ENCODE measurements at places on chromosomes 6 and 20.

DNA sequence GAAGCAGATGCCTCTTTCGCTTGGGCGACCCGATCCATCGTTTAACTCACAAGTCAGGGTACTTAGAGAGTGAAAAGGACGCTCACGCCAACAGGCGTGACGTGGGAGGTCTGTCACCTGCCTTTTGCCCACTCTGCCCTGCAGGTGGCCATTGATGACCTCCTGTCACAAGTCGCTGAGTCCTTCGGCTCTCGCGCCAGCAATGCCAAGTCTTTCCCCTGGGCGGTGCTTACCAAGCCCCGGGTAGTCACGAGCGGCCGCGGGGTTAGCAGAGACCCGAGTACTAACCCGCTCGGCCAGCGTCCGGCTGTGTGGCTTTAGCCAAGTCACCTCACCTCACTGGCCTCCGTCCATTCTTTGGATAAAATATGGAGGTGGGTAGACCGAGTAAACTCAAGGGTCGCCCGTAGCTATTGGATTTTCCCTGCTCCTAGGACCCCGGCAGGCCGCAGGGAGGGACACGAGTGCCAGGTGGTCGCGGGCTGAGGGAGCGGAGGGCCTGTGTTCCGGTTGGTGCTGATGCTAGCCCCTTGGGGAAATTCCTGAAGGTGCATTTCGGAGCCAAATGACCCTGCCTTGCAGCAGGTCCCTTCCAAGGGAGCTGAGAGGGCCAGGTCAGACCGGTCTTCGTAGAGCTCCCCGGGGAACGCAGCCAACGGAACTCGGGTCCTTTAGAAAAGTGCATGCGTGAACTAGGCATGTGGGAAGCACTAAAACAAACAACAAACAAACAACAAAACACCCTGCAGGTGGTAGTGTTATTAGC is 668 bp downstream of the PKIB start:
- no peak for DNase-seq

DNA sequence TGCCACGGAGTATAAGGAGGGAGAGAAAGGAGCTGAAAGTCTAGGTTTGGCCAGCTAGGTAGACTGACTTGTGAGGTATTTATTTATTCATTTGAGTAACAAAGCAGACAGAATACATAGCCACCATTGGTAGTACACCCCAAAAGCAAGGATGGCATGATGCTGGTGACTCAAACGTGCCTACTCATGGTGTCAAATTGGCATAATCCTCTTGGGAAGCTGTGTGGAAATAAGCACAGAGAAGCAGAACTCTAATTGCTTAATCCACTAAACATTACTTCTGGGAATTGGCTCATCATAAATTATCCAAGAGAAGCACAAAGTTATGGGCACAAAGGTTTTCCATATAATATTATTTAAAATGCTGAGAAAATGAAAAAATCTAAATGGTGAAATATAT is 2.5 kb downstream of the DEFB132 start:
- no peak for DNase-seq

- DNase-seq, result no peak
Measured at GRCh38 chr20:44176833-44177534, 10.0 kb downstream of the JPH2 start.

DNA sequence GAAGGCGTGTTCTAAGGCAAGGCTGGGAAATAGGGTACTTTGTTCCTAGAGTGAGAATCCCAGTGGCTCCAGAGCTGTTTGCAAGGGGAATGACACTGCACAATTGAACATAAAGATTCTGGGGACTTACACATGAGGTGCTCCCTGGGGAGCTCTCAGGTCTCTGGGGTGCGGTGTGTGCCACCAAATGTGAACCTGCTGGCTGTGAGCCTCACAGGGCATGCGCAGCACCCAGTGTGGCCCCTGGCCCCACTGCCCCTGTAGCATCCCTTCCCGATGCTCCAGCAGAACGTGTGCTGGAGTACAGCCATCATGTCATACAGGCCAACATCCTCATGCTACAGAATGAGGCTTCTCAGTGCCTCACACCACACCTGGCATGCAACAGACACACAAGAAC is 68.2 kb downstream of the TOX2 start:
- DNase-seq, result no peak

DNA sequence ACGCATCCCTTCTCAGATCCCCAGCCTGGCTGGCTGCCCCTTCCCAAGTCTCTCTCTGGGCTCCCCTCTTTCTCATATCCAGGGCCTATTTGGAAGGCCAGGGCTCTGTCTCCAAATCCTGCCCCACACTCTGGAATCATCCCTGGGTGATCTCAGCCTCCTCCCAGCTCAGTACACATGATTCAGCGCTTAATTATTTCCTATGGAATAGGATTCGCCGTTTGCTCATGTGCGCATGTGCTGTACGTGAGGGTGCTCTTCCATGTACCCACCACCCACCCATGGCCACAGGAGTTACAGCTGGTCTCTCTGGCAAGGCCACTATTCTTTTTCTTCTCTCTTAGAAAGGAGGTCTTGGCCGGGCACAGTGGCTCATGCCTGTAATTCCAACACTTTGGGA is 81.7 kb upstream of the FOXP4 start:
- no peak for DNase-seq

DNA sequence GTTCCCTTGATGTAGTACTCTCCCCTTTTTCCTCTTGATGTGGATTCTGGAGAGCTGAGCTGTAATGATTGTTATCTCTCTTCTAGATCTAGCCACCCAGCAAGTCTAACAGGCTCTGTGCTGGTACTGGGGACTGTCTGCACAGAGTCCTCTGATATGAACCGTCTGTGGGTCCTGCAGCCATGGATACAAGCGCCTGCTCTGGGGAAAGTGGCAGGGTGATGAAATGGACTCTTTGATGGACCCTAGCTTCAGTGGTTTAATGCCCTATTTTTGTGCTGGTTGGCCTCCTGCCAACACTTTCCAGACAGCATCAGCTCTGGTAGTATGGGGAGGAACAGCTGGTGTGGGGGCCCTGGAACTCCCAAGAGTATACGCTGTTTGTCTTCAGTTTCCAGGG is 216.3 kb downstream of the ADGRG6 start:
- no peak for DNase-seq

GRCh38 chr20:47998736-47999135 is 213.5 kb upstream of the SULF2 start:
- DNase-seq, result no peak
